ENCODE measurements at places on chromosomes 16 and 17. TPM values are rescaled to one million over a fixed set of nuclear protein-coding genes. Genes with fewer than 3 reads are reported as not detected.

DNA sequence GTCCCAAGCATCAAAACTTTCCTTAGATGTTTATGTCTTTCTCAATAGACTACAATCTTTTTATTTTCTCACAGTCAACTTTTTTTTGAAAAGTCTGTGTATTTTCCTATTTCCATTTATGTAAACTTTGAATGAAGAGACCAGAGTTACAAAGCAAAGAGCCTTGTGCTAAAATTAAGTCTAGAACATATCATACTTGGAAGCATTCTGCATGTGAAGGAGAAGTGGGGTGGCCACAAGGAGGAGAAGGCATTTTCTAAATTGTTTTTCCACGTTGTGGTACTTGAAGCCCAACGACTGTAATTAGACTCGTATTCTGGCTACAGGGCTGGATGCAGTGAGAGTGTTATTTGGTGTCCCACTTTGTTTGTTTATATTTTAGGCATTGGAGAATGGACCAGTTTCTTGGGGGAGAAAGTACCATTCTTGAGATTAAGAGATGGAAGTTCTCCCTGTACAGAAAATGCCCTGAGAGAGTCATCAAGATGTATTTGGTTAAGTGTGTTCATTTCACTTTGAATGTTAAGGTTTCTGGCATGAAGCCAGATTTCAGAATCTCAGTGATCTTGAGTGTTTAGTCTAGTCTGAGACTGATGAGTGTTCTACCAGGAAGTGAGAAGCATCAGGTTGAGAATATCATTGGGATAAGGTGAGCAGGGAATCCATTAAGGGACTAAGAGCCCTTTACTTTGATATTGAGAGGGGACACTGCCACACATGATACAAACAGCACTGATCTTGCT, 71.6 kb downstream of the MAP2K6 start:
- DNase-seq, result no peak

The ZFPM1 gene
- 4.6 TPM for polyA plus RNA-seq

The TBC1D3H gene
- not detected for polyA plus RNA-seq

DNA sequence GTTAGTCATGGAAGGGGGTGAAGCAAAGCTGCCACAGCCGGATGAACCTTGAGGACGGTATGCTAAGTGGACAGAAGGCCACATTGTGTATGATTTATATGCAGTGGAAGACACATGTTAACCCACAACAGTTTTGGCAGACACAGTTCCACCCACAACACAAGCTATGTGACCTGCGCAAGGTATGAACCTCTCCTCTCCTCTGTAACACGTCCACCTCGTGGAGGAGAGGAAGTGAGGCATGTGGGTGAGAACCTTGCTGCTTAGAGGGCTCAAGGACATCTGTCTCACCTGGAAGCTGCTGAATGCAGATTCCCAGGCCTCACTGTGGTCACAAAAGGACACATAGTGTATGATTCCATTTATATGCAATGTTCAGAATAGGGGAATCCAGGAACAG, 136.1 kb upstream of the PLCG2 start:
- DNase-seq, result no peak

The CLEC3A gene
- 0.21 TPM for polyA plus RNA-seq

The RABEP2 gene
- polyA plus RNA-seq, result 26.0 TPM

The SYNGR3 gene
- polyA plus RNA-seq, result 1.6 TPM

DNA sequence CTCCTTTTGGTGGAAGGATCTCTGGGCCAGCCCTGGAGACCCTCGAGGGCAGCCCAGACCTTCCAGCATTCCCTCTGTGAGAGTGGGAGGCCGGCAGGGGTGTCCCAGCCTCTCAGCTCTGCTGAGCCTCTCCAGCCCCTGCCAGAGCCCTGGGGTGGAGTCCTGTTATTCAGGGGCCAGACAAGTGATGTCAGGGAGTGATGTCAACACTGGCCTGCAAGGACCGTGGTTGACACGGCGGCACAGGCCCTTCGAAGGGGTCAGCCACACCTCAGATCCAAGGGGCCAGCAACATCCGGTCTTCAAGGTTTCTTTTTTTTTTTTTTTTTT, 231.2 kb downstream of the KATNIP start:
- DNase-seq, result no peak

The NEK8 gene
- 8.3 TPM for polyA plus RNA-seq

DNA sequence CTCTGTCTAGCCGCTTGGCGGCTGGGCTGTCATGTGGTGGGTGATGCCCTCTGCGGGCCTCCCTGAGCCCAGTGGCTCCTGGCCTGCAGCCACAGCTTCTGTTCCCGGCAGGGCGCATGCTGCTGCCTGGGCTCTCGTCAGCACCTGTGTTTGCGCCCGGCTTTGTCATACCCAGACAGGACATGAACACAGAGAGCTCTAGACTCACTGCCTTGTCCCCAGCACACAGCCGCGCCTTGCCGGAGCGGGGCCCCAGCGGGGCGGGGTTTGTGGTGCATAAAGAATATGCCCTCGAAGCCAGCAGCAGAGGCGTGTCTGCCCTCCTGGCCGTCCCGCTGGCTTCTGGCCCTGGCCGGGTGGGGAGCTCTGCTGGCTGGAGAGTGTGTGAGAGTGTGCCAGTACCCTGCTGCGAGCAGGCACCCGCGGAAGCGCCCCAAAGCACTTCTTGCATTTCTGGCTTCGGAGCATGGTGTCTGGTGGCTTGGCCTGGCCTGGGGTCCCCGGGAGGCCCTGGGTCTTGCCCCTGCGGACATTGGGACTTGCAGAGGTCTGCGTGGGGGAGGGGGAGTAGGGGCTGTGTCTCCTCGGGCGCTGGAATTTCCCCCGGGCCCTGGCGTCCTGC, 14.4 kb downstream of the ASPSCR1 start:
- DNase-seq, result no peak

DNA sequence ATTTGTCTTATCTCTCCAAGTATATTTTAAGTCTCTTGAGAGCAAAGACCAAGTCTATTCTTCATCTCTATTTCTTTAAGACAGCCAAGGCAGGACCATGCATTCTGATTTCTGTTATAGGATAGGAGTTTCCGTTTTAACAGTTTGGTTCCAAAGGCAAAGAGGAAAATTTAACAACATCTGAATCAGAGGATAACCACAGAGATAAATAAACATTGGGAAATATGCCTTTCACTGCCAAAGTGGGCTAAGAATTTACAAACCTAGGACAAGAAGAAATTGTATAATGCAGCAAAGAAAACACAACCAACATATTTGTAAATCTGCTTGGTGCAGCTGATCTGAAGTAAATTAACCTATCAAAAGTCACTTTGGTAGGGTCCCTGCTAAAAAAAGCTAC, 37.7 kb downstream of the USP32 start:
- DNase-seq, result no peak

DNA sequence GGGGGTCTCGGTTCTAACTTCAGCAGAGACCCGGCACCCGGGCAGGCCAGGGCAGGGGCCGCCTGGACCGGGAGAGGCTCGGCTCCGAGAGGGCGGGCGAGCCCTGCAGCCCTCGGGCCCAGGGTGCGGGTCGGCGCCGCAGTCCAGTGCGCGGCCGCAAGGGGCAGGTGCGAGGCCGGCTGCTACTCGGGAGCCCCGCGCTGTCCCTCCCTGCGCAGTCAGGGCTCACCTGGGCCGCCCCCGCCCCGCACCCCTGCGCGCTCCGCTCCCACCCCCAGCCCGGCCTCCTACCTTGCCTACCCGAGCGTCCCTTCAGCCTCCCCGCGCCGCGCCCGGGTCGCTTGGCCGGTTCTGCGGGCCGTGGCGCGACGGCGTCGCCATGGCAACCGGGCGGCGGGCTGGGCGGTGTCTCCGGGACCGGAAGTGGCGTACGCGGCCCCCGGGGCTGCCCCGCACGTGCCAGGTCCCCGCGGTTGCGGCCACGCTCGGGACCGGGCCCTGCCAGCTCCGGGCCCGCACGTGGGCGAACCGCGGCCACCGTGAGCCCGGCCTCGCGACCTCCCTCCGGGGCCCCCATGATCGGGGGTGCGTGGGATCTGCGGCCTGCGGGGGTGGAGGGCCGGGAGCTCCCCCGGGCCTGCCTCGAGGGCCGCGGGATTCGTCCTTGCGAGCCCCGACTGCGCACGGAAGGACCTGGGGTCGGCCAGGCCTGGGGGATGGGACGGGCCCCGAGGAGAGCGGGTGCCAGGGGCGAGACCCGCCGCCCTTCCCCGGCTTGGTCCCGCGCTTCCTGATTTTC, at the start of gene CYB561:
Gene CYB561, minus strand, starts transcription at position 353 of the 799 bp plus-strand sequence. CDS start 8,759 bp downstream, outside the sequence.
- DNase-seq, result no peak

DNA sequence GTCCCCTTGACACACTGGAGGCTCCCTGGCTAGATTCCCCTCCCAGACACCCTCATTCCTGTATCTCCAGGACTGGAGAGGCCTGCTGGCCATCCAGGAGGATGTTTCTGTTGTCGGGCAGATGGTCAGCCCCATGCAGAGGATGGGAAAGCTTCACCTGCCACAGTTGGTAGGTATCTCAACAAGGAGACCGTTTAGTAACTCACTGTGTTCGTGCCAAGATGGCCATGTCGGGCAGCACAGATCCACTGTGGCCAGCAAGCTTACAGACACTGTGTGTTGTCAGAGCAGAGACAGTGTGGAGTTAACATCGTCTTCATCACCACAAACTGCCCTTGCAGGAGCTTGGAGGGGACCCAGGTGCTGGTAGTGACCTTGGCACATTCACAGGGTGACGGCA, 390.9 kb downstream of the SEC14L1 start:
- DNase-seq, result no peak

The ETV4 gene
- 34.3 TPM for polyA plus RNA-seq

- DNase-seq, result peak; percentile 18
Observed at GRCh38 chr17:31096106-31096436, 1.3 kb downstream of the NF1 start.

DNA sequence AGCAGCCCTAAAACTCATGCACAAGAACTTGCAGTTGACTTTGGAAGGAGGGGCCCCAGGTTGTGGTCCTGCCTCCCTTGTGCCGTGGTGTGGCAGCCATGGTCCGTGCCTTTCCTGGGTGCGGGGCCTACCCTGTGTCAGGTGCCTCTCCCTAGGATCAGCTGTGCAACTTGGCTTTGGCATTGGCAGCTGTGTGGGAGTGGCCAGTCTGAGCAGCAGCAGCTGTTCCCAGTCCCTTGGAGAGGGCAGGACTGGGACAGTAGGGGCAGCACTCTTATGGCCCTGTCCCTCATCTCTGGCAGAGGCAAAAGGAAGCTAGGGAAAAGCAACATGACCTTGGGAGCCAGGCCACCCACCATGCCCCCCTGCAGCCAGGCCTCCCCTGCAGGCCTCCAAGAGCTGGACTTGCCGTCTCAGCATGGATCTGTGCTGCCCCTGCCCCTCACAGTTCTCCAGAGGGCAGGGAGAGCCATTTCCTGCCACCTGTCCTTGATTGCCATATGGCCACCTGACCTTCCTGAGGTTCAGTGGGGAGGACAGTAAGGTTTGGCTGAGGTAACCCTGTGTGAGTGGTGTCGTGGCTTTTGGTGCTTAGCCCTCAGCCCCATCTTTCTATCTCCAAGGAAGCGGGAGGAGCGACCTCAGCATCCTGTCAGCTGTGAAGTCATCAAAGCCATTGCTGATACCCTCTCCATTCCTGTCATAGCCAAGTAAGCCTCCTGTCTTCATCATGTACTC, 15.5 kb upstream of the NFATC3 start:
- DNase-seq, result no peak

GRCh38 chr16:79047337-79047736, 553.2 kb downstream of the MAF start:
- DNase-seq, result no peak

The CES5A gene
- 0.18 TPM for polyA plus RNA-seq

DNA sequence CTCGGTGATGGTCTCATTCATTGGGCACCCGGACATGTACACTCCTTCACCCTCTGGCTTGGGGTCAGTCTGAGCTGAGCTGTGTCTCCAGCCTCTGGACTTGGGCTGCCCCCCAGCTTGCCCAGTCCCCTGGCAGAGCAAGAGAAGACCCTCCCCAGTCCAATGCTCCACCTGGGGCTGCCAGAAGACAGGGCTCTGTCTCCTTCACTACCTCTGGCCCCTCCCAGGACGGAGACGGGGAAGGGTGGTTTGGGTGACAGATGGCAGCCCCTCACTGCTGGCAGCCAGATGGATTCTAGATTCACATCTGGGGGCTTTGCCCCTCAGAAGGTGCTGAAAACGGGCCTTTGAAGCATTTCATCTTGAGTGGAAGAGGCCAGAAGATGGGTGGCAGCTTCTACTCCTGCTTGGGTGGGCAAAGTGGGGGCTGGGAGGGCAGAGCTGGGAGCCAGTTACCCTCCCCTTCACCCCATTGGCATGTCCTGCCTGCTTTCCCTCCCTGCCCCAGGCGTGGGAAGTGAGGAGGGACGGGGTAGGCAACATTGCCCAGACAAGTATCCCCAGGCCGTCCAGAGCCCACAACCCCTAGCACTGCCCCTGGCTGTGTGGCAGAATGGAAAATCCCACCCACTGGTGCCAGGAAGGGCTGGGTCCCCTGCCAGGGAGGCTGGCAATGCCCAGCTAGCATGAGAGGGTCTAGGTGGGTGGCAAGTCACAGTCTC, 13.9 kb downstream of the NGFR start:
- DNase-seq, result no peak

GRCh38 chr16:23288726-23289512, 13.2 kb upstream of the SCNN1B start:
- DNase-seq, result no peak

- DNase-seq, result no peak
Observed at GRCh38 chr17:7850701-7851437, 4.0 kb upstream of the TMEM88 start.

The ASPA gene
- polyA plus RNA-seq, result 27.2 TPM

DNA sequence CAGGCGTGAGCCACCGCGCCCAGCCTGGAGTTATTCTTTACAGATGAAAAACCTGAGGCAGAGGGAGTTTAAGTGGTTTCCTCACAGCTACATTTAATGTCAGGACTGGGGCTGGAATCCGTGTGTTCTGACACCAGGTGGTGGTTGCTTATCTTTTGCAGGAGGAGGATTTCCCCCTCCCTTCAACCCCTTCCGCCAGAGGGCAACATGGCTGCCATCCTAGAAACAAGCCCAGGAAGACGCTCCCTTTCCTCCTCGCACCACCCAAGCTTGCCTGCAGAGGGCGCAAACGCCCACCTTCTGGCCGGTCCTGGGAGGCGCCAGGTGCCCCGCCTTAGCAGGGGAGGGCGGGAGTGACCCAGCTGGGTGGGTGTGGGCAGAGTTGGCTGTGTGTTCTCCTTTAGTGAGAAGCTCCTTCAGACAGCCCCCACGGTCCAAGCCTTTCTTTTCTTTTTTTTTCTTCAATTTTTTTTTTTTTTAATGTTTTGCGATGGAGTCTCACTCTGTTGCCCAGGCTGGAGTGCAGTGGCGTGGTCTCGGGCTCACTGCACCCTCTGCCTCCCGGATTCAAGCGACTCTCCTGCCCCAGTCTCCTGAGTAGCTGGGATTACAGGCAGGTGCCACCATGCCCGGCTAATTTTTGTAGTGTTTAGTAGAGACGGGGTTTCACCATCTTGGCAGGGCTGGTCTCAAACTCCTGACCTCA, 9.9 kb upstream of the RAP1GAP2 start:
- DNase-seq, result peak; percentile 70

GRCh38 chr16:89100601-89101302, 7.1 kb downstream of the ACSF3 start:
- no peak for DNase-seq
